ENCODE measurements at places on chromosomes 16 and 17.

DNA sequence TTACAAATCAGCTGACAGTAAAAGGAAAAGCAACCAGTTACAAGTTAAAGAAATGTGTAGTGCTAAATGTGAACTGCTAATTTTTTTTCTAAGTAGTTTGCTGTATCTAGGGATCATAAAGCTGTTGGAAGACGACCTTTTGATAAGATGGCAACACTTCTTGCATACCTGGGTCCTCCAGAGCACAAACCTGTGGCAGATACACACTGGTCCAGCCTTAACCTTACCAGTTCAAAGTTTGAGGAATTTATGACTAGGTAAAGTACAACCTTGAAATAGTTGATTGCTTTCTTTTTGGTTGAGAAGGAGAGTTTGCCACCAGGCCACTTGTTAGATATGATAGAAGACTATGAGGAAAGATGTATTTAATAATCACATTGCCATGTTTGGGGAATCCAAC is 35.4 kb downstream of the OMG start:
- DNase-seq = no peak

- DNase-seq = no peak
Observed at GRCh38 chr16:1425616-1426370, 5.1 kb upstream of the PERCC1 start.

GRCh38 chr17:82200743-82201497 is 11.7 kb downstream of the CCDC57 start:
- no peak for DNase-seq

- DNase-seq = peak; percentile 85
Observed at GRCh38 chr16:47143677-47144558, at the start of gene NETO2. Gene NETO2, minus strand, starts transcription at chr16:47143945. Its CDS starts 333 bp downstream, at chr16:47143612.

GRCh38 chr17:5354886-5355415 is 64.5 kb downstream of the NUP88 start:
- no peak for DNase-seq

DNA sequence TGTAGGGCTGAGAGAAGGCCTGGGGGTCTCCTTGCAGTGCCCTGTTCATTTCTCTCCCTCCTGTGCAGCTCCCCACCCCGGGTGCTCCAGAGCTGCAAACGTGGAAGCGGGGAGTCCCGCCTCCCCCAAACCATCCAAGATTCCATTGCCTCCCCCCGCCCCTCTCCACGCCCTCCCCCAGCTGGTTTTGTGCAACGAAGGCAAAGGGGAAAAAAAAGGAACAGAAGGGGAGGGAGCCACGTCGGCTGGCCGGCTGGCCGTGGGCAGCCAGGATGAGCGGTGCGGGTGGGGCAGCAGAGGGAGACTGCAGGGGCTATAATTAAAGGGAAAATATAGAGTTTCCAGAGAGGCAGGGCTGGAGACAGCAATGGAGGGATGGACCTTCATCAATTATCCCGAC is 1.7 kb upstream of the COL1A1 start:
- DNase-seq = no peak

GRCh38 chr17:43907998-43908721 is 824 bp upstream of the MPP2 start:
- peak; percentile 47 for DNase-seq

GRCh38 chr16:81821436-81822128 is 42.5 kb downstream of the PLCG2 start:
- DNase-seq = peak; percentile 59

- DNase-seq = no peak
Observed at GRCh38 chr16:82833378-82833993, 206.7 kb downstream of the CDH13 start.

DNA sequence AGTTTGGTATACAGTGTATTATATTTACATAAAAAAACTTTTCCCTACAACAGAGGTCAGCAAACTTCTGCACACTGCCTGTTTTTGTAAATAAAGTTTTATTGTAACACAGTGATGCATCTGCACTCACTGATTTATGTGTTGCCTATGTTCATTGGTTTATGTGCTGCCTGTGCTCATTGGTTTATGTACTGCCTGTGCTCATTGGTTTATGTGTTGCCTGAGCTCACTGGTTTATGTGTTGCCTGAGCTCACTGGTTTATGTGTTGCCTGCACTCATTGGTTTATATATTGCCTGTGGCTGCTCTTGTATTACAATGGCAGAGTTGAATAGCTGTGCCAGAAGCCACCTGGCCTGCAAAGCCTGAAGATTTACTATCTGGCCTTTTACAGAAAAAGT is 81.6 kb downstream of the MYH11 start:
- DNase-seq = peak; percentile 29

GRCh38 chr16:82995924-82996441 is 369.2 kb downstream of the CDH13 start:
- DNase-seq = no peak

GRCh38 chr17:57987581-57988300 is at the start of gene VEZF1:
Gene VEZF1, minus strand, starts transcription at chr17:57988254. Its CDS starts 143 bp downstream, at chr17:57988111.
- peak; percentile 86 for DNase-seq

DNA sequence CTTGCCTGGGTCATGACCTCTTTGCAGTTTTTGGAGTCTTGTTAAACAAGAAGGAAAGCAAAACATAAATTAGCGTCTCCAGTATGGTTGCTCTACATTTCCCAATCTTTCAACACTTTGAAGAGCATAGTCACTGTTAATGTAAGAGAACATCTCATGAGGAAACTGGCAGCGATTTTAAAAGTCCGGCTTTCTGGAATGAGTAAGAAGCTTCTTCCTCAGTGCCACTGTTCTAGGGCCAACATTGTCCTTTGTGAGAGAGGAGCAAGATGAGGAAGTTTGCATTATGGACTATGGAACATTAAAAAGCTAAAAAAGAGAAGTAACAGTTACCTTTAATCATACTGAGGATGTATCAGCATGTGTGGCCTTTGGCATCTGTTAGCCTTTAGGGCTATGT is 73.1 kb downstream of the WNT3 start:
- no peak for DNase-seq

GRCh38 chr17:64661976-64662773 is at the start of gene SMURF2:
Gene SMURF2, minus strand, starts transcription at chr17:64662307. Its CDS starts 427 bp downstream, at chr17:64661880.
- peak; percentile 94 for DNase-seq

GRCh38 chr16:68972720-68973119 is 129.4 kb downstream of the TANGO6 start:
- DNase-seq = no peak

DNA sequence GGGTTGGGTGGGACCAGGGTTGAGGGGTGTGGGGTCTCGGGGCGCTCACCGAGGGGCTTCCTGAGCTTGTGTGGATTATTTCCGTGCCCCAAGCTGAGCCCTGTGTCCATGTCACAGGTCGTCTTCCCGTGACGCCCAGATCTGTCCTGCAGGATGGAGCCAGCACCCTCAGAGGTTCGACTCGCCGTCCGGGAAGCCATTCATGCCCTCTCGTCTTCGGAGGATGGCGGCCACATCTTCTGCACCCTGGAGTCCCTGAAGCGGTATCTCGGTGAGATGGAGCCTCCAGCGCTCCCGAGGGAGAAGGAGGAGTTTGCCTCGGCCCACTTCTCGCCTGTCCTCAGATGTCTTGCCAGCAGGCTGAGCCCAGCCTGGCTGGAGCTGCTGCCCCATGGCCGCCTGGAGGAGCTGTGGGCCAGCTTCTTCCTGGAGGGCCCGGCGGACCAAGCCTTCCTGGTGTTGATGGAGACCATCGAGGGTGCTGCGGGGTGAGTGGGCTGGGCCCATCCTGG is 1.0 kb downstream of the TELO2 start:
- DNase-seq = no peak

GRCh38 chr16:19223235-19224170 is 55.5 kb downstream of the SYT17 start:
- DNase-seq = peak; percentile 33

DNA sequence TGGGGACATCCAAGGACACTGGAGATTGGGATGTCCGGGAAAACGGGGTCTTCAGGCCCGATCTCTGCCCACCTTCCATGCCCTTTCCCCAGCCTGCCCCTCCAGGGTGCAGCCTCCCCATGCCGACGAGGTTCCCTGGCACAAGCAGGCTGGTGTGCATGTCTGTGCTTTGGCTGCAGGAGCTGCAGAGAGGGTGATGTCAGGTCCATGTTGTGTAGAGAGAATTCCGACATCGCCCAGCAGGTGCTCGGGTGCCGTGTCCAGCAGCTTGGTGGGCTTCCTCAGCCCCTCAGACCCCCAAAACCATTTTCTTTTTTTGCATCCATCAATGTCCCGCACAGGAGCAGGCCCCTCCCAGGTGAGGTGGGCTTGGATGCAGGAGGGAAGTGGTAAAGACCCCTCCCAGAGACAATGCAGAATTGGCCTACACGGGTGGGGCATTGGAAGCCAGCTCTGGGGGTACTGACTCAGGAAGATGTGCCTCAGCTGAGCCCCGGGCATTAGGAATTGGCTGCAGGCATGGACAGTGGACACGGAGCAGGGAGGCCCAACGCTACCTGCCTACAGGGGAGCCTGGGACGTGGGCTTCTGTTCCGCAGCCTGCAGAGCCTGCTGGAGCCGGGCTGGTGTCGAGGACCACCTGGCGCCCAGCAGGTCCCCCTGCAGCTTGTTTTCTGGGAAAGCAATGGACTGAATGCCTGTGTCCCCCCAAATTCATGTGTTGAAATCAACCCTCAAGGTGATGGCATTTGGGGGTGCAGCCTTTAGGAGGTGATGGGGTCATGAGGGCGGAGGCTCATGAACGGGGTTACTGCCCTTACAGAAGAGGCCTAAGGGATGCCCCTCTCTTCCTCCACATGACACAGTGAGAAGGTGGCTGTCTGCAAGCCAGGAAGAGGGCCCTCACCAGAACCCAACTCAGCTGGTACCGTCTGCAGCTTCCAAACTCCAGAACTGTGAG is 97.5 kb downstream of the METRNL start:
- no peak for DNase-seq

- no peak for DNase-seq
Observed at GRCh38 chr17:56636265-56636664, 42.8 kb downstream of the NOG start.

DNA sequence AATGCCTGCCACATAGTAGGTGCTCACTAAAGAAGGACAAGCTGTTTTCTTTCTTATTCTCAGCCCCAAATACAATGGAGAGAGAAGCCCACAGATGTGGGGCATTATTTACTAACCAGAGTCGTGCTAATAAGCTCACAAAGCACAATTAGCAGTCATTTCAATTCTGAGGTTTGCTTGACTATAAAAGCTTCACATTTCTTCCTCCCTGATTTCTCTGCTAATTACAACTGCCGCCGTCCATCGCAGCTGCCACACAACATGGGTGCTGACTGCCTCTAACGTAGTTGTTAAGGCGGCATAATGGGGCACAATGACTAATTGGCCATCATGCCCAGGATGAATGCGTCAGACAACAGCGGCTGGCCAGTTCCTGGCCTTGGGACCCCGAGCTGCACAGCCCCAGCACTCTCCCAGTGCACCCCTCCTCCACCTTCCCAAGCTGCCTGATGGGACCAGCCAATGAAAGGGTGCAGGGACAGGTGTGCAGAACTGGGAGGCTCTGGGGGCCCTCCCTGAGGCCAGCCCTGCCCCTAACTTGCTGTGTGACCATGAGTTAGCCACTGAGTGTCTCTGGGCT is 109.2 kb downstream of the CCT6B start:
- no peak for DNase-seq

DNA sequence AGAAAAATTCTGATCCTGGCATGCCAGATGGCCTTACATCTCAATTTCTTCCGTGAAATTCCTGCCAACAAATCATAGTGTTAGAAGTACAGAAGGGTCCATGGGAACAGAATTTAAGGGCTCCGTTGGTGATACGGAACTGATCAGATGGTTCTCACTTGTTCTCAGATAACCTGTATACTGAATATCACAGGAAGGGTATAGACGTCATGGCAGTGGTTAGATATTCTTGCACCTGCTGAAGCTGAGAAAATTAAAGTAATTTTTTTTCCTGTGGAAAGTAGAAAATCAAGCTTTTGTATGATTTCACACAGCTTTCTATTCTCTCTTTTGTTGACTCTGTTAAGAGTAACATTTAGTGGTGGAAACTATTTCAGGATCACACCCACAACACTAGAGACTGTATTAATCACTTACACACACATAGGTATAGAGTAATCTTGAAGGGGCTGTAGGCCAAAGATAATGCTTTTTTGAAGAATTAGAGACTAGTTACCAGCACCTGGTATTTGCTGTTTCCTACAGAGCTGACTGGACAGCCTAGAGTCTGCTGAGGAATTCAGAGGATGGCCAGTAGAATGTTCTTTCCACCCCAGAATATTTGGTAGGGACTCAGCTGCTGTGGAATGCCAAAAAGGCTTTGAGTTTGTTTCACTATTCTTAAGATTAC is 7.5 kb downstream of the TENT4B start:
- no peak for DNase-seq

- DNase-seq = no peak
Observed at GRCh38 chr17:19508577-19508867, 25.1 kb upstream of the SLC47A1 start.

GRCh38 chr16:68869492-68870088 is 26.3 kb downstream of the TANGO6 start:
- no peak for DNase-seq

DNA sequence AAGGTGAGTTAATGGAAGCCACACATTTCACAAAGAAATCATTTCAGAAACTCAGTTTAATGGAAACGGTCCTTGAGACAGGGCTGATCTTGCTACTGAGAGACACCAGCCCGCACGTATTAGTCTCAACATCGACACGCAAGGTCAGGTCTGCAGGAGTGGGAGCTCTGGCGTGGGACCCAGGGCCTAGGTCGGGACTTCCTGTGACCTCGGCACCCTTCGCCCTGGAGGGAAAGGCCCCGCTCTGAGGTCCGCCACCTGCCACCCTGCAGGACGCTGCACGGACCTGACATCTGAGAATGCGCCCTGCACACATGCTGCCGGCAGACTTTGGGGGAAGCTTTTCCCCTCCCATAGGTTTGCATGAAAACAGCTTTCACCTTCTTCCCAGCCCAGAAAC is 59.7 kb downstream of the LMF1 start:
- DNase-seq = no peak

GRCh38 chr17:72434991-72435618 is 314.3 kb downstream of the SOX9 start:
- no peak for DNase-seq

GRCh38 chr16:931626-932500 is 38.9 kb downstream of the LMF1 start:
- DNase-seq = no peak

DNA sequence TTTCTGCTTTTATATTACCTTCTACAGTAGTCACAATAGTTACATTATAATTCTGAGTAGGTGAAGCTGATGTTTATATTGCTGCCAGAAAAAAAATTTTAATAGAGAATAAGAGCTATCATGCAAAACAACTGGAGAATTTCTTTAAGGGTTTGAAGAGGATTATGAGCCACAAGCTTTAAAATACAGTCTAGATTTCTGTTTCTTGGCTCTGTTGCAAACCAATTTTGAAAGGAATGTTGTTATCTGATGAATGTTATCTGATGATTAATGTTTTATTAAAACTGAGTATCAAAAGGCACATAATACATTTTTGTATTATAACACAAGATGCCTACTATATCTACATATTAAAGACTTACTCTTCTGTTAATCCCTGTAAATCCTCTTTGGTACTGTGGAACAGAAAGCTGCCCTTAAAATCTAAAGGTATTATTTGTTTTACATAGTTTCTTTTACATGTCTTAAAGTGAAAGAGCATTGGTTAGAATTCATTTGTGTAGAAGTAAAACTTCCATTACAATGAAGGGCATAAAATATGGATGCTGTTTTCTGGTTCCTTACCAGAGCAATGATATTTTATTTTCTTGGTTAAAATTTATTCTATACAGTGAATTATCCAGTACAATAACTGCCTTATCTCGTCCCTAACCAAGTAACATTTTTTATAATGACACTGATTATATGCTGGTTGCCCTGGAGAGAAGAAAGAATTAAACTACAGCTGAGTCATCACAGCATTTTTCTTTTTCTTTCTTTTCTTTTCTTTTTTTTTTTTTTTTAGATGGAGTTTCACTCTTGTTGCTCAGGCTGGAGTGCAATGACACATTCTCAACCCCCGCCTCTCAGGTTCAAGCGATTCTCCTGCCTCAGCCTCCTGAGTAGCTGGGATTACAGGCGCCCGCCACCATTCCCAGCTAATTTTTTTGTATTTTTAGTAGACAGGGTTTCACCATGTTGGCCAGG is 205.7 kb downstream of the TANC2 start:
- no peak for DNase-seq
